ENCODE measurements at places on chromosomes 12 and 14.

- no peak for DNase-seq
These were observed 6.8 kb downstream of the DRAM1 start for GRCh38 chr12:101884174-101884573.

DNA sequence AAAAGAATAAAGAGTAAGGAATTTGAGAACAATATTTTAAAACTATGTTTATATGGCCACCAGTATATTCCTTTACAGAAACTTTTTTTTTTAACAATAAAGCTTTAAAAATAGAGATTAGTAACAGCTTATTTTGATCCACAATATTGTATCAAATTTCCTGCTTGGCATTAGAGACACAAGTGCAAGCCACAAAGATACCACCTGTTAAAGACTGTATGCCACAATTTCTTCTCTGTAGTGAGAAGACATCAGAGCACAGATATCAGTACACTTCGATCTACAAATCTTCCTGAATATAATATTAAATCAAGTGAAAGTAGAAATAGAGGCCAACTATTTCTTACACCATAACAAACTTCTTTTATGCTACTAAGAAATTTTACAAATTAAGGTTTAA lies 68.0 kb downstream of the GALNT4 start:
- no peak for DNase-seq

DNA sequence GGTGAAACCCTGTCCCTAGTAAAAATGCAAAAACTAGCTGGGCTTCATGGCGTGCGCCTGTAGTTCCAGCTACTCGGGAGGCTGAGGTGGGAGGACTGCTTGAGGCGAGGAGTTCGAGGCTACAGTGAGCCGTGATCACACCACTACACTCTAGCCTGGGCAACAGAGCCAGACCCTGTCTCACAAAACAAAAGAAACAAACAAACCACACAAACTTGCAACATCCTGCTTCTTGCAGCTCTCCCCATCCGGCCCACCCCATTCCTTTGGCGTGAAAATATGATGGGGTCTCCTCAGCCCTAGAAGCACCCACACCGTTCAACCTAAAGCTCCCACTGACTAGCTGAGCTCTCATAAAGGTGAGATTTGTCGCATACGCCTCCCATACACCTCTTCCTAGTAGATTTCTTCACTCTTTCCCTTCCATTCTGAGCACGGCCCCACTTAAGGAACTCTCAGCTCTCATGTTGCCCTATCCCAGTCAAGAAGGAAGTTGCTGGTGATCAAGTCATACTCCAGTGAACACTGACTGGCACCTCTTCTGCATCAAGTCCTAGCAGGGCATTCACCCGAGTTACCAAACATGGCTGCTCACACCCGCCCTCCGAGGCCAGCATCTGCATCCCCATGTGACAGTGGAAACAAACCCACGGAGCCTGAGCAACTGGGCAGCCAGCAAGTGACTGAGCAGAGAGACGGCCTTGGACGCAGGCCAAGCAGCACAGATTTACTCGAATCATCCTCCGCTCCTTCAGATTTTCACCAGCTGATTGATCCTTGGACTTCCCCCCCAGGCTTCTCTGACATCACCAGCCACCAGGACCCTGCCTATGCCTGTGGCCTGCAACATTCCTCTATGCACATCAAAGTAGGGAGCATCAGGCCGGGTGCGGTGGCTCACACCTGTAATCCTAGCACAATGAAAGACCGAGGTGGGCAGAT lies 18.9 kb upstream of the CD27 start:
- no peak for DNase-seq

DNA sequence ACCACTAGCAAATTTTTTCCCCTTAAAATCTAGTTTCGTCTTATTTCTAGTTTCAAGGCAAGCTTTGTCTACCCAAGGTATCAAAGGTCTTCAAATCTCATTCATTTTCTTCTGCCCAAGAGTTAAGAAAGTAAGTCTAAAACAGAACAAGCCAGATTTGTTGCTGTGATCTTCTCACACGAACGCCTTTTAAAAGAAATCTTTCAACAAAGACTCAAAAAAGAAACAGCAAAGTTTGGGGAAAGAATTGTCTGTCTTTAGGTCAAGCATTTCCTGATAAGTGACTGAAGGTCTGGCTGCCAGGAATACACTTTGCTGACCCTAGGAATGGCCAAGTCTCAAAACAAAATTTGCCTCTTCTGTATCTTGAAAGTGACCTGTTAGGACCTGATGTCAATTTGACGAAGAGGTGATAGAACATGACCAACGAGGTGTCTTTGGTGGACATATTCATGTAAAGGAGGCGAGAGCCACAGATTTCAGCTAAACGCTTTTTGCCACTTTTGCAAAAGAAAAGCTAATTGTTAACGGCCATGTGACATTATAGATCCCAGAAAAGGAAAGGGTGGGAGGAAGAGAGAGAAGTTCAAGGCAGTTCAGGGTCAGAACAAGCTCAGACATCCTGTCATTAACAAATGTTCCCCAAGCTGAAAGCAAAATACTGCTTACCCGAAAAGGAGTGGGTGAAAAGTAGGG lies 1.7 kb downstream of the CDK17 start:
- DNase-seq = no peak

DNA sequence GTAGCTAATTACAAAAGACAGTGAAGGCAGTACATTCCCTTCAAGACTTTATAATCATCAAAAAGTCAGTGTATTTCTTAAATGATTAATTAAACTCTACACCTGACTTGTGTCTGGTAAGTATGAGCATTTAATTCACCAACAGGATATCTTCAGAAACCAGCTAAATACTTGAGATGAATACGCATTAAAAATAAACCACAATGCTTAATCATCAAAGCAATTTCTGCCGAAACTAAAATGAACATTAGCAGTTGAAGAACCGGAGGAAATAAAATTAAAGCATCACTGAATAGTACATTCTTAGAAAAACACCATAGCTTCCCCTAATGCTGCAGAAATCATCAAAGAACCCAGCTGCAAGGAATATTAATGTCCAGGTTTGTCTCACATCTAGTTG lies 32.7 kb downstream of the SLC25A21 start:
- DNase-seq = no peak

DNA sequence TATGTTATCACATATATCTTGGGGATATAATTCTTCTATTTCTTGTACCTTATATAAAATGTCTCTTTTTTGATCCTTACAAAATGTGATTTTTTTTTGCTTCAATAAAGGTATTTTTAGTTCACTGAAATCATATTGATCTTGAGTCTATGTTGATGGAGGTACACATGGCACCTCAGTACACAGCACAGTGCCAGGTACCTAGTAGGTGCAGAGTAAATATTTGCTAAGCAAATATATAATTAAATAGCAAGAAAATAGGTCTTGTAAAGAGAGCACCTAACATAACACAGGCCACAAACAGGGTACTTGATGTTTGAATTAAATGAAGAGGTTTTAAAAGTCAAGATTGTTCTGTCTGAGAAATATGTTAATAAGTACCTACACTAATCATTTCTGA lies 69.7 kb downstream of the CIT start:
- no peak for DNase-seq

Measured in stimulated activated CD4-positive, alpha-beta T cell treated with anti-CD3 and anti-CD28 coated beads, Interleukin-15, amount 100 ng/mL, for 48 hours (primary cell).